Cardiac septum (tissue), 1 donor: ENCODE measurements at places on chromosomes 5 and 9.

- DNase-seq, result no peak
Measured at GRCh38 chr9:26054600-26055520, 376.6 kb upstream of the TUSC1 start.

GRCh38 chr5:122312591-122313406 lies 762 bp downstream of the SNCAIP start:
- no peak for DNase-seq

- DNase-seq, result no peak
Measured at GRCh38 chr9:92404042-92404836, at the start of gene OGN. Gene OGN, minus strand, starts transcription at chr9:92404578. Its CDS starts 1,171 bp downstream, at chr9:92403407.

GRCh38 chr9:4833781-4834560 lies 41.2 kb downstream of the RCL1 start:
- no peak for DNase-seq

DNA sequence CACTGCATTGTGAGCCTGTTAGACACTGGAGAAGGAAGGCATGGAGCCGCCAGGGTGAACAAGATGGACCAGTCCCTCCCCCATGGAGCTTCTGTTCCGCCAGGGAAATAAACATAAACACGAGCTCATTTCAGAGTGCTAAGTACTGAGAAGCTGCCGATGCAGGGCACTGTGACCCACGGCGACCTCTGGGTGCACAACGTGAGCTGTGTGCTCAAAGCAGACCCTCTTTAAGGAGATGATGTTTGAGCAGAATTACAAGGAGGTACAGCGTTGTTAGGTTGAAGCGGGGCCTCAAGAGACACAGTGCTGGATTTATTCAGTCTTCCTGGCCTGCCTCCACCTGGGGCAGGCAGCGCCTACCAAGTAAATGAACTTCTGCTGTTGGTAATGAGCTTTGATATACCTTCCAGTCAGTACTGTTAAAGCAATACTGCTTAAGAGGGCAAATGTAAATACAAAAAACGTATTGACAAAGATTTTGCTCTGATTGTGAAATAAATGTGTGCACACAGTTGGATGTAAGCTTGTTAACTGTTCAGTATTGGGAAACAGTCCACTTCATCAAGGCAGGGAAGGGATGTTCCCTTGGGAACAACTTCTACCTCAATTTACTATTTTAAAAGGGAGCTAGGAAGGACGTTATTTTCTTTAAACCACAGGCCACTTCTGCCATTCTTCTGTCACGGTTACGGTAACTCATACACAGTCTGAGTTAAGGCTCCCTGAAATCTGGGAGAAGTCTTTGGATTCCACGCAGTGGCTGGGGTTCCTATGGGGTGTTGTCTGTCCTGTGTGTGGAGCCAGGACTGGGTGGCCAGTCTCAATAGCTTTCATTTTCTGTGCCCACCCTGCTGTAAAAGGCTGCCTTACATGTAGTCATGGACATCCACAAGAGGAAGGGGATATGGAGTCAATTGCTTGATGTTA lies 48.9 kb upstream of the DMRT1 start:
- no peak for DNase-seq

DNA sequence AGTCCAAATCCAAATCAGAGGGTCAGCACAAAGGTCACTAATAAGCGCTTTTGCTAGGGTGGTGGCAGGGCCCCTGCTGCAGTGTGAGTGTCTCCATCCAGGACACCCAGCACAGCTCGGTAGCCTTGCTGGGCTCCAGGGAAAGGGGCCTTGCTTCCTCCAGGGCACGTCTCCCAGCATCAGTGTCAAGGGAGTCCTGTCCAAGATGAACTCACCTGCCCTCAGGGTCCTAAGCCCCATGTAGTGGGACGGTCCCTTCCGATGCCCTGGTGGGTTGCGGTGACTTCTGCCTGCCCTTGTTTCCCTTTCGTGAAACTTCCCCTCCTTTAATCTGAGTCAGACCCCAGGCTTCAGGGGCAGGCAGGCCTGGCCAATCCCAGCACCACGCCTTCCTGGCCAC lies 101.7 kb downstream of the ZNF354C start:
- peak; percentile 58 for DNase-seq

- no peak for DNase-seq
Measured at GRCh38 chr5:108459769-108460168, 77.9 kb upstream of the FBXL17 start.

- peak; percentile 46 for DNase-seq
Measured at GRCh38 chr9:114005371-114006154, 72.5 kb downstream of the AMBP start.

DNA sequence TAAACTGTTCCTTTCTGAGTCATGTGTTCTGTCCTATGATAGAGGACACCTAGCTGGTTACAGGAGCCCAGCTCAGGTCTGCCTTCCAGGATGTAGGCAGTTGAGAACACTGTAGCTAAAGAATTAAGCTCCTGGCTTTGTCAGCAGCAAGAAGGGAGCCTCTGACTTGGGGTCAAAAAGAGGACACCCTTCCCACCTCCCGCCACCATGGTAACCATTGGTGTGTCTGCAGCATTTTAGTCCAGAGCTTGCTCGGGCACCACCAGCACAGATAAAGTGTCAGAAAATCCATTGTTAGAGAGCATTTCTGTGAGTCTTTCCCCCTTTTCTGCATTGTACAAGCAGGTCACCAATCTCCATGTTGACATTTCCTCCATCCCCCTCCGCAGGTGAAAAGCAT lies 181.7 kb downstream of the DOCK8 start:
- no peak for DNase-seq
